Activated CD4-positive, alpha-beta T cell treated with anti-CD3 and anti-CD28 coated beads for 4 hours (primary cell): ENCODE measurements at places on chromosomes 11 and 22.
A peak's percentile ranks its signal among the peaks of the same experiment; 100 is the strongest.

DNA sequence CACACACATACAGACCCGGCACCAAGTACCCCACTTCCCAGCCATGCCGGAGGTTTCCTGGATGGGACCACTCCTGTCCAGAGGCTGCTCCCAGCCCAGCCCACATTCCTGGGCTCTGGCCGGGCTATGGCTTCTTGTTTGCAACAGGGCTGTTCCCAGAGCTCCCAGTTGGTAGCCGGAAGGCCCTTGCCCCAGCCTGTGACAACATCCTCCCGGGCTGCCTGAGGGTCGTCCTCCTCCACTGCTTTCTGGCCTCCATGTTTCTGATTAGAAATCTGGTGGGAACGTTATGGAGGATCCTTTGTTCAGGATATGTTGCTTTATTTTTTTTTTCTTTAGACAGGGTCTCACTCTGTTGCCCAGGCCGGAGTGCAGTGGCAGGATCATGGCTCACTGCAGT lies 952 bp upstream of the CYP2D6 start:
- DNase-seq, result no peak

DNA sequence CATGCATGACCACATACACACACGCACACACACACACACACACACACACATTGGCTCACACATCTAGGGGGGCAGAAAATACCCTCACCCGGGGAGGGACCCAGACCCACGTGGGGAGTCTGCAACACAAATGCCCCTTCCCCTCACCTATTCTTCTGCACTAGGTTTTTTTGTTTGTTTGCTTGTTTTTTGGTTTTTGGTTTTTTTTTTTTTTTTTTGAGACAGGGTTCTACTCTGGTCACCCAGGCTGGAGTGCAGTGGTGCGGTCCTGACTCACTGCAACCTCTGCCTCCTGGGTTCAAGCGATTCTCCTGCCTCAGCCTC lies 28.4 kb downstream of the WEE1 start:
- no peak for DNase-seq

DNA sequence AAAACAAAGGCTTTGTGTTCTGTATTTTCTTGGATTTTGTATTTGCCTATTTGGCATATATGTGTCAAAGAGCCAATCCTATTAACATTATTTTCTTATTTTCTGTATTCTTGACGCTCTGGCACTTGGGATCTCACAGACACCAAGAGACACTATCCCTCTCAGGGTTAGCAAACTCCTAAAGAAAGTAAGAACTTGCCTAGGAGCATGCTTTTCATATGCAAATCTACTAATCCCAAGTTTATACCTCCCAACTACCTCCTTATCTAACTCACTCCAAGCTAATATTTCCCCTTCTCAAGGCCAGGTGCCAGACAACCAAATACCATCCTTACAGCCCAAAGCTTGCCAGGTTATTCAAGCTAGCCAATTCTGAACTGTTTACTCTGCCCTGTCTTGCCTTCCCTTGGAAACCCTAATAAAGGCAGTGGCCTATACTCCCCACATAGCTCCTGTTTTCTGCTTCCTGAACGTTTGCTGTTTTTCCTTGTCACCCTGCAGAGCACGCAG lies 455.4 kb upstream of the ANO3 start:
- no peak for DNase-seq

DNA sequence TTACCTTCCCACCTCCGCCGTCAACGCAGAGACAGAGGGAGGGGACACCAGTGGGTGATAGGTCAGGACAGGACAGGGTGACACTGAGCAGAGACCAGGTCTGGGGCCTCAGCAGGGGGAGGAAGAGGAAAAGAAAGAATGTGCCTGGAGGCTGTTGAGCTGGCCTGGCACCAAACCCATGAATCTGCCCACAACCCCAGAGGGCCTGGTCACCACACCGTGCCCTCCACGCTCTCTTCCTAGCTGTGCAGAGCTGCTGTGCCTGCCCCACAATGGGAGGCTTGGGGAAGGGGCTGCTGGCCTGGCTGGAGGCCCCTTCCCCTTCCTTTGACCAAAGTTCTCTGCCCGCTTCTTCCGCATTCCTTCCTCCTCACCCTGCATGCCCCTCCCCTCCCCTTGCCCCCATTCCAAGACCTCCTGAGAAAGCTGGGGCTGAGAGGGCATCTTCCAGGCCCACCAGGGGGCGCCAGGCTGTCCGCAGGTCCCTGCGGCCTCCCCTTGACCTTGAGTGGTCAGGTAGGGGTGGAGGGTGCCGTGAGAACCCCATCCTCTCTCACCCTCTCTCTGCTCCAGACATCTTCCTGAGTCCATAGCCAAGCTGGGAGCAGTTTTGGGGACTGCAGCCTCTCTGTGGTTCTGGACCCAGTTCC lies 11.0 kb upstream of the CACNA1I start:
- no peak for DNase-seq

DNA sequence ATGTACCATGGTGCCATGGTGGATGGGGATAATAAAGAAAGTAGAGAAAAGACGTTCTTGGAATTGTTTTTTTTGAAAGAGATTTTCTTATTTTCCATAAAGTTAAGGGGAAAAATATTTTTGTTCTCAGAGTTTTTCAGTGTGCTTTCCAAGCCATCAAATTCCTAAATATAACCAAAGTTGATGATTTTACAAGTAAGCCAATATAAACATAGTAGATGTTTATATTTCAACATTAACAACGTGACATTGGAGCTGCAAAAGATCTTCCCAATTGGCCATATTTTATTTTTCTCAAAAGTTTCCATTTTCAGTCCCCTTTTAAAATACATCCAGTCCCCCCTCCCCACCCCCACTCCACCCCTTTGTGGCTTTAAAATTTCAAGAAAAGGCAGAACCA lies 80.9 kb upstream of the PICALM start:
- no peak for DNase-seq

- DNase-seq, result no peak
Observed at GRCh38 chr11:68806931-68807844, 34.5 kb downstream of the CPT1A start.

DNA sequence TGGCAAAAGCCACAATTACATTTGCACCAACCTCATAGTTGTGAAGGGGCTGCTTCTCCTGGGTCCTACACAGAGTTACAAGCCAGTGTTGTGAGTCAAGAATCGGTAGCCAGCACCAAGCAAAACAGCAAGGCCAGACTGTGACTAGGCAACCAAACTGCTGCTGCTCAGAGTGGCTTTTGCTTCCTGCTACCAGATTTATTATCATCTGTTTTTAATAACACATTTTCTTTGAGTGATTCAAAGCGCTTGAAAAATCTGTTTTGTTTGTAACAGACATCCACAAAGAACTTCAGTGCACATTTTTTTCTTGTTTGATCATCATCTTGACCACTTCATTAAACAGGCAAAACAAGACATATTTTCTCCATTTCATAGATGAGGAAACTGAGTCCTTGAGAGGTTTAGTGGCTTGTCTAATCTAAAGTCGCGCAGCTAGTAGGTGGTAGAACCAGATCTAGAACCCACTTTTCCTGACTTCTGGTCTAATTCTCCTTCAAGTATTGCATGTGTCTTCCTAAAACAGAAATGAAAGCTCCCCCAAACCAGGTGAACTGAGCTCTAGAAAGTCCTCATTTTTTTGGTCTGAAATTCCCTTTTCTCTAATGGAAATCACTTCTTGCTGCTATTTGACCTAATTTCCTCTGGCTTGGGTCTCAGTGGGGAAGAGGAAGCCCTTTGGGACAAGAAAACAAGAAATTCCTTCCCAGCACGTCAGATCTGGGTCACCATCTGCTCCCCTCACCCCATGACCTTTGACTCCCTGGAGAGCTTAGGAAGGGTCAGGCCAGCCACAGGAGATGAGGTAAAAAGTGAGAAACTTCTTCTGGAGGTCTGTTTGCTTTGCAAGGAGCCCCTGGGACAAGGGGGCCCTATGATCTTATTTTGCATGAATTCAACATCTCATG lies 39.9 kb downstream of the CWC15 start:
- DNase-seq, result no peak

GRCh38 chr22:29907753-29908515 lies 25.0 kb downstream of the MTMR3 start:
- peak; percentile 8 for DNase-seq

DNA sequence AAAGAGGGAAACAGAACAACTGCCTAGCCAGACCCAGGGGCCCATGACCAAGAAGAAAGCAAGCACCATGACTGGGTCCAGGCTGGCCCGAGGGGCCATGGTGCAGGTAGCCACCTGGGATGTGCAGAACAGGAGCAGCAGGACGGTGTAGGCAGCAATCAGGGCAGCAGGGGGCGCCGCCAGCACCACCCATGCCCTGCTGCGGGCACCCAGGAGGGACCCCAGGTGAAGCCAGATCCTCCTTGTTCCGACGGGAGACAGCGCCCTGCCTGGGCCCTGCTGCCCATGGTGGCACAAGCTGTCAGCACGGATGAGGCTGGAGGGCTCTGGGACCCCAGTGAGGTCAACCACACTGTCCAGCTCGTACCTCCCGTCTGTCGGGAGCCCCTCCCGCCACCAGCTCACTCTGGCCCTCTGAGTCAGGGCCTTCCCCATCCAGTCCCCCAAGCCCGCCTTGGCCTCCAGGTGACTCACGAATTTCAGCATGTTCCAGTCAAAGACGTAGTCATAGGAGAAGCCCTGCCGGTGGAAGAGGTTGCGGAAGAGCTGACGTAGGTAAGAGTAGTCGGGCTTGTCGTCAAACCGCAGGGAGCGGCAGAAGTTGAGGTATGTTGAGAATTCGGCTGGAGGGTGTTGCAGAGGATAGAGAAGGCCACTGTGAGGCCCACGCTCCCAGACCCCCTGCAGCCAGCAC lies 18.8 kb downstream of the CSNK1E start:
- peak; percentile 37 for DNase-seq

DNA sequence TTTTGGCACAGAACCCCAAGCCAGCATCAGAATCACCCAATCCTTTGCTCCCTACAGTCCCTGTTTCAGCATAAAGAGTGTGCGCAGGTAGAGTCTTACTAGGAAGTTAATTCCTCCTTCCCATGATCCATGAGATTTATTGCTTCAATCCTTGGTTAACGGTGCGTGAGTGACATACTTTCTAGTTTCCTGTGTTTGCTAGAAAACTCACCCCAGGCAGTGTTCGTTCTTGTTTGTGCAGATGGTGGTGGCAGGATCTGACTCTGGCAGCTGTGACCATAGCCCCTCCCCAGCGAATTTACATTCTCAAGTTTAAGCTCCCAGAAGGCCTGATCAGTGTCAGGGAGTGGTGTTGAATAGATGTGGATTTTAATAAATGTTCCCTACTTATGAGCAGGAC lies 106.7 kb upstream of the CCT8L2 start:
- DNase-seq, result no peak

- peak; percentile 69 for DNase-seq
Observed at GRCh38 chr22:39938509-39939111, 21.6 kb upstream of the TMA7B start.

DNA sequence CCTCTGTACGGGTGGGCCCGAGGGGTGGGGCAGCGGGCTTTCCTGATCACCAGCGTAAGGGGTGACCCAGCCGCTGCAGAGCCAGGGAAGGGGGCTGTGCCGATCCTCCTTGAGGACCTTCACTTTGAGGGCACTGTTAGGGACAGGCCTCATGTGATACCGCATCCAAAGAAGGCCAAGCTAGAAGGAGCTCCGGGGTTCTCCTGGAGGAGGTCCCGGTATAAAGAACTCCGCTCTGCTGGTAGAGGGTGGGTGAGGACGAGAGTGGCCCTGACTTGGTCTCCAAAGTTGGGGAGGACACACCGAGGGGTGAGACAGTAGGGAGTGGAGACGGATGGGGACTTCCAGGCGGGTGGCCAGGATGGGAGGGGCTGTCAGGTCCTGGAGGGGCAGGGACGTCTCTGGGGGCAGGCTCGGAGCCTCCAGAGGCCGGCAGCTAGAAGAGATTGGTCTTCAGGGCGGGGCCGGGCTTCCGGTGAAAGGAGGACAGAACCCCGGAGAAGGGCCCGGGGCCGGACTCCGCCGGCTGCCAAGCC lies 4.6 kb downstream of the PHOX2A start:
- DNase-seq, result no peak

DNA sequence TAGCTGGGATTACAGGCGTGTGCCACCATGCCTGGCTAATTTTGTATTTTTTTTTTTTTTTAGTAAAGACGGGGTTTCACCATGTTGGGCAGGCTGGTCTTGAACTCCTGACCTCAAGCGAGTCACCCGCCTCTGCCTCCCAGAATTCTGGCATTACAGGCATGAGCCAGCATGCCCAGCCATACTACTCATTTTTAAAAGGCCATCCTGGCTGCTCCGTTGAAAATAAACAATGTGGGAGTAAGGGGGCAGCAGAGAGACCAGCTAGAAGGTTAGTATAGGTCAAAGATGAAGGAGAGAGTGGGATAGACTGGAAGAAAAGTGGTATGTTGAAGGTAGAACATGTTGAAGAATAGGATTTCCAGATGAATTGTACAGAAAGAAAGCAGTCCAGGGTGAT lies 17.6 kb upstream of the LIN7C start:
- no peak for DNase-seq

DNA sequence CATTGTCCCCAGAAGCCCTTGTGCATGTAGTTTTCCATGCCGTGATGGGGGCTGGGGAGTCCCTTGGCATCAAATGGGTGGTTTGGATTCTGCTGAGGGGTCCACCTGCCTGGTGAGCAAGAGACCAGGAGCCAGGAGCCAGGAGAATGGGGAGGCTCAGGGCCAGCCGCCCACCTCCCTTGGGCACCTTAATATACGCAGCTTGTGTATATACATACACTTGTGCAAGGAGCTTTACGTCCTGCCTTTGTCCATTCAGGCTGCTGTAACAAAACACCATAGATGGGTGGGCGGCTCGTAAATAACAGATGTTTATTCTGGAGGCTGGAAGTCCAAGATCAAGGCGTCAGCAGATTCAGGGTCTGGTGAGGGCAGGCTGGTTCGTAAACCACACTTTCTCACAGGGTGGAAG lies 62.5 kb downstream of the SMIM38 start:
- DNase-seq, result no peak

GRCh38 chr11:64267207-64267945 lies 16.0 kb downstream of the PLCB3 start:
- DNase-seq, result no peak

GRCh38 chr22:43288807-43289420 lies 54.3 kb downstream of the SCUBE1 start:
- no peak for DNase-seq

DNA sequence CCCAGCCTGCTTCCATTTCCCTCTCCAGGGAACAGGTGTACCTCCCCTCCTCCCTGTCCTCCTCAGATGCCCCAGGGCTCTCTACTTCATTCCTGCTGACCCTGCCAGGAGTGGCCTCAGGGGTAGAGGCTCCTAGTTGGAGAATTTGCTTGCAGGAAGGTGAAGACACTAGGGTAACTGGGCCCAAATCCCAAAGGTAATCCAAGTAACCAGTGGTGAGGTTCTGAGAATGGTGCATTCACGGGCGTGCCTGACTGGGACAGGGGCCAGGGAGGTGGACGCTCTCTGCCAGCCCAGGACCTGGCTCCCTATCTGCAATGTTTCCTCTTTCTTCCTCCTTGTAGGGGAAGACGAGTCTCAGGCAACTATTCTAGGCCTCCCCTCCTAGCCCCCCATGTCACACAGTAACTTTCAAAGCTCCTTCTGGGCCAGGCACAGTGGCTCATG lies 2.9 kb downstream of the SLC35C1 start:
- DNase-seq, result no peak

- DNase-seq, result no peak
Observed at GRCh38 chr22:48824712-48825651, 1002.7 kb downstream of the BRD1 start.

DNA sequence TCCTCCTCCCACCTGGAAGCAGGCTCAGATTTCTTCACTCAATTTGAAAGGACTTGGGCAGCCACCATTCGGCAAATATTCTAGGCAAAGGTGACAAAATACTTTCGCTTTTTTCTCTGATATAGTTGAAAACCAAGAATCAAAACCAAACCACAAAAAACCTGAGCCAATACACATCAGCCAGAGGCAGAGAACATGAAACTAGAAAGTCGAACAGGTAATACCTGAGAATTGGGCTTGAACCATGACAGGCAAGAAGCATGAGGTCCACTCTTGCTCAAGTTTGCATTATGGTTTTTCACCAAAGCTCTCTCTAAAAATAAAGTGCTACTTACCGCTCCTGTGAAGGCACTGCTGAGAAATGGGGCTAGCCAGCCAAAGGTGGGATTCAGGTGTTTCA lies 26.2 kb upstream of the LDLRAD3 start:
- DNase-seq, result no peak
